ENCODE measurements at places on chromosomes 1 and 21.

GRCh38 chr1:203401199-203401877 is 50.4 kb upstream of the FMOD start:
- no peak for ATAC-seq

DNA sequence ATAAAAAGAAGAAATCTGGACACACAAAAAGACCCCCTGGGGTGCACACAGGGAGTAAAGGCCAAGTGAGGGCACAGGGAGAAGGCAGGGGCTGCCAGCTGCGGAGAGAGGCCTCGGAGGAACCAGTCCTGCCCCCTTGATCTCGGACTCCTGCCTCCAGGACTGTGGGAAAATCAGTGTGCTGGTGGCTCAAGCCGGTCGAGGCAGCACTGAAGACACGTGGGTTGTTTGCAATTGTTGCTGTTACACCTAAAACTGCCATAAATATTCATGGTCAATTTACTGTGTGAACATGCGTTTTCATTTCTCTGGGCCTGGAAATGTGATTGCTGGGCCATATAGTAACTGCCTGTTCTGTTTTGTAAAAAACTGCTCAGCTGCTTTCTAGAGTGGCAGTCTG is 18.5 kb downstream of the IBA57 start:
- ATAC-seq, result no peak

DNA sequence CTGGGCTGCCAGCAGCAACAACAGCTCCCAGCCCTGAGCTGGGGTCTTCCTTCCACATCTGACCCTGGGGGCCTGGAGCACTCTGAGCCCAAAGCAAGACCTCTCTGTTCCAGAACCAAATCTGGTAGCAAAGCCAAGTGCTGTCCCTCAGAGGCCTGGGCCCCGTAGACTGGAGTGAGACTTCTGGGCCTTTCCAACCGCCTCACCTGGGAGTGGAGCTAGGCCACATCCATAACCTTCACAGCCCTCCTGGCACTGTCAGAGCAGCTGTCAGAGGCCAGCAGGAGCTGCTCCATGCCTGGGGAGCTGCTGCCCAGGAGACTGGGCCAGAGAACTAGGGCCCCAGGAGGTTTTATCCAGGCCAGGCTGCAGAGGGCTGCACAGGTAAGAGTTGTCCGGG is 15.4 kb upstream of the SLC5A9 start:
- ATAC-seq, result no peak

GRCh38 chr1:106944721-106945120 is 111.8 kb upstream of the PRMT6 start:
- ATAC-seq, result no peak

DNA sequence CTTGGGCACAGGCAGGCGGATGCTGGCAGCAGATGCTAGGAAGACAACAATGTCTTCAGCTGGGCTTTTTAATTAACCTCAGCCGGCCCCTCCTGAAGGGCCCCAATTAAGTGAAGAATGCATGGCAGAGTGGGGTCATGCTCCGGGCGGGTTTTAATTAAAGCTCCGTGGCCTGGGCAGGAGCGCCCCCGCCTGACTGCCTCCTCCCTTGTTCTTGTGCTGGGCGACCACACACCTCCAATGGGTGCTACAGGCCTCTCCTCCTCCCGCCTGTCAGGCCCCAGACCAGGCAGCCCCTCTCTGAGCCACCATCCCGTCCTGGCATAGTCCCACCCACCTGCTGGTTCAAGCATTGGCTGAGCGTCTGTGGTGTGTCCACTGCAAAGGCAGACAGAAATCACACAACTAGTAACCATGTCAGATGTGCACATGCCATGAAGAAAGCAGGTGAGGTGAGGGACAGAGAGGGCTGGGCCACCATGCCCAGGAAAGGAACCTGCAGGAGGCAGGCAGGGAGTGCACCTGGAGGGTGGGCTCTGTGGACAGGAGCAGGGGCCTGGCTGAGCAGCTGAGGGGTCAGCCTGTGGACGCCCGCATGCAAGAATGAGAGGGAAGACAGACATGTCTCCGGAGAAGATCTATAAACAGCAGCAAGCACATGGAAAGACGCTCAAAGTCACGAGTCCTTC is 8.5 kb upstream of the ARF1 start:
- ATAC-seq, result no peak

All from activated T-helper 17 cell treated with anti-CD3 and anti-CD28 coated beads, Interleukin-2, amount 50 U/mL, for 72 hours (primary cell).